Stimulated activated CD4-positive, alpha-beta T cell treated with anti-CD3 and anti-CD28 coated beads, Interleukin-4, amount 100 ng/mL, for 4 hours (primary cell): ENCODE measurements at places on chromosomes 5 and 9.

GRCh38 chr9:38414040-38414723 lies 10.1 kb downstream of the IGFBPL1 start:
- DNase-seq = no peak

GRCh38 chr5:77167063-77167462 lies 43.4 kb upstream of the PDE8B start:
- no peak for DNase-seq

GRCh38 chr9:84893419-84894128 lies 224.0 kb downstream of the NTRK2 start:
- DNase-seq = no peak

DNA sequence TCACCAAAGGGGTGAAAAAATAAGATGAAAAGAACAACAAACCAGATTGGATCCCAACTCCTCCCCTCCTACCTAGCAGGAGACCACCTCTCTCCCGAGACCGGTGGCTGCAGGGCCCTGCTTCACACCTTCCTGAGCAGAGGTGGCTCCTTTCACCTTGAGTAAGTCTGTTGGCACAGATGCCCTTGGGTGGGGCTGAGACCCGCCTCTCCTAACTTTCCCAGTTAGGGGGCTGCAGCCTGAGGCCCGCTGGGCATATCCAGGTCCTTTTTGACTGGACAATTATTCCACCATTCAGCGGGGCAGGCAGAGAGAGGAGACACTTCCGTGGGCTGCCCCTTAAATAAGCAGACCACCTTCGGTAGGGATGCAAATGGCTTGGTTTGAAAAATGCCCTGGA lies 1.3 kb downstream of the SLC25A48 start:
- no peak for DNase-seq

- no peak for DNase-seq
Observed at GRCh38 chr5:73967347-73967746, 341.4 kb downstream of the ARHGEF28 start.

- DNase-seq = no peak
Observed at GRCh38 chr5:10649666-10650380, 86.0 kb downstream of the ANKRD33B start.
